ENCODE measurements at places on chromosomes 12 and 14.

- peak; percentile 41 for DNase-seq
Observed at GRCh38 chr14:45426685-45427282, 173.8 kb upstream of the MIS18BP1 start.

GRCh38 chr12:117101953-117102799, 3.0 kb upstream of the TESC start:
- DNase-seq: no peak

GRCh38 chr12:127162902-127163301, 1104.1 kb upstream of the TMEM132C start:
- DNase-seq: no peak

DNA sequence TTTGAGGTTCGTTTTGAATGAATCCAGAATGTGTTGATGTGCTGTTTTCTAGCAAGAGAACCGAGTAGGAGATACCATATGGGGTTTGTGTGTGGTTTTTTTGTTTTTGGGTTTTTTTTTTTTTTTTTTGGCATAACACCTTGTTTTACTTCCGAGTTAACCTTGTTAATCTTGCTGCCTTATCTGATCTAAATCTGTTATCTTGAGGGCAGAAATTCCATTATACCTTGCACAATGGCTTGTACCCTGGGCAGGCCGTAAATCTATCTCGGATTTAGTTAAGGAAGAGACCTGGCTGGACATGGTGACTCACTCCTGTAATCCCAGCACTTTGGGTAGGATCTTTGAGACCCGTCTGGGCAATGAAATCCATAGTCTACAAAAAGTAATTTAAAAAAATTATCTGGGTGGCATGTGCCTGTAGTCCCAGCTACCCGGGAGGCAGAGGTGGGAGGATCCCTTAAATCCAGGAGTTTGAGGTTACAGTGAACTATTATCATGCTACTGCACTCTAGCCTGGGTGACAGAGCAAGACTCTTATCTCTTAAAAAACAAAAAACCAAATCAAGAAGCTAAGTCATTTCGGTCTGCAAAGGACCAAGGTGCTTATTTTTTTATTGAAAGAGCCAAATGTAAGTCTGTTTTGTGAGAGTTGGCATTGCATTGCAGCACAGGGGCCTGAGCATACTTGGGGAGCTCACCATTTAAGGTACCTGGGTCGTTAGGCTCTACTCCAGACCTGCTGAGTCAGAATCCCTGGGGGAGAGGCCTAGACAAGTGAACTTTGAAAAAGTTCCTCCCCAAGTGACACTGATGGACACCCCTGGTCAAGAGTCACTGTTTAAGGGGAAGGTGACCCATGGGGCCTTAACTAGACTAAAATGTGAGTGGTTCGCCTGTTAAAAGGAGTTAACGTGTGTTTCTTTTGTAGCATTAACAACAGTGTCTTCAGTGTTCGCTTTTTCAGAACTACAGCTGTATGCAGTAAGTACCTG, 6.7 kb downstream of the DLST start:
- no peak for DNase-seq

GRCh38 chr12:110821917-110822316, 24.9 kb upstream of the CCDC63 start:
- DNase-seq: no peak

DNA sequence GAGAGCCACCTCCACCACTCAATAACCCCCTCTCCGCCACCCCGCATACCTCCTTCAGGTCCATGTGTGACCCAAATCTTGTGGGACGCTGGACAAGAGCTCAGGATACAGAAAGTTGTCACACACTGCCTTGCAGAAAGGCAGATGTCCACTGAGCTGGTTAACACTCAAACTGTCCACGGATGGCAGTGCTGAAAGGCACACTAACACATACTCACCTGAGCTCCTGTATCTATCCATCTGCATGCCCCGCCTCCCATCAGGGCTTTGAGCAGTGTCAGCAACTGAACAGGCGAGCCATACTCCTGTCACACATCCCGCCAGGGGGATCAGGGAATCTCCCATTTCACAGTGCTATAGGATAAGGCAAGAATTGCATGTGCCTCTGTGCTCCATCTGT, 642.0 kb downstream of the GALC start:
- DNase-seq: peak; percentile 9

DNA sequence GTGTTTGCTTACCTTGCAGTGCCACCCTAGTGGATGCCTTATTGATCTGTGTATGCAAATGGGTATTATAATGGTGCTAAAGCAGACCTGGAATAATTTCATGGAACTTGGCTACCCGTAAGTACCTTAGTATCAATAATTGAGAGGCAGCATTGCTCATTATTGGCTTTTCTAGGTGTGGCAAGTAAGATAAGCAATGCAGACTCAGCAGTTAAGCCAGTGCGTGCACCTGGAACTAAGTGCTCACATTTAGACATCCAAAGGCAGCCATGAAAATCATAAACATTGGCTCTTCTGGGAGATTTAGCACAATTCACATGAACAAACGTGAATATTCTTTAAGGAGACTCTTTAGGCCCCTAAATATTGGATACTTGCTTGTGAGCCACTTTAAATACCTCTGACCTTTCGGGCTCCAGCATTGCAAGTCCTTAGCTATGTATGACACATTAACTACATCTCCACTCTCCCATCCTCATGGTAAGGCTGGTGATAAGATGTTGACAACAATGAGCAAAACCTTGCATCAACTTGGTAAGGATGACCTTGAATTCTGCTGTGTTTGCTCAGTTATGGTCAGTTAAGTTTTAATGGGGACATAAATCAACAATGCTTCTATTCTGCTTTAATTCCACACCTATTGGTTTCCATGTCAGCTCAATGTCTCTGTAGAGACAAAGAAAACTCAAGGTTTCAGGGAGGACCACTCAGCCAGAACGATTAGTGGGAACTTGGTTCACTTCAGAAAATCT, 112.0 kb downstream of the SLC5A8 start:
- DNase-seq: no peak

- peak; percentile 91 for DNase-seq
Observed at GRCh38 chr12:52246720-52247621, 13.9 kb downstream of the KRT7 start.

- no peak for DNase-seq
Observed at GRCh38 chr12:1488908-1489381, 105.4 kb downstream of the FBXL14 start.

DNA sequence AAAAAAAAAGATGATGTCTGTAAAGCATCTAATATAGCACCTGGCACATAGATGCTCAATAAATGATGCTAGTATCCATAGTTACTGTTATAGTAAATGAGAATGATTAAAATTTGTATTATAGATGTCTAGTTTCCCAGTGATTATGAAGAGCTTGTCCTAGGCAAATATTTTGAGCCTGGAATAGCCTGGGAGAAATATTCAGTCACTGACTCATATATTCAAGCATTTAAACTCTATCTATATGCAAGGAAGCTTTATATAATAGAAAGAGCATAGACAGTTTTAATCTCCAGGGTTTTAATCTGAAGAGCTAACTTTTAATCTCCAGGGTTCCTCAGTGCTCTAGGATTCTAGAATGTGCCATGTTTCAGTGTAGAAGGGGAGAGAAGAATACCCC, 91.5 kb upstream of the VASH1 start:
- no peak for DNase-seq

DNA sequence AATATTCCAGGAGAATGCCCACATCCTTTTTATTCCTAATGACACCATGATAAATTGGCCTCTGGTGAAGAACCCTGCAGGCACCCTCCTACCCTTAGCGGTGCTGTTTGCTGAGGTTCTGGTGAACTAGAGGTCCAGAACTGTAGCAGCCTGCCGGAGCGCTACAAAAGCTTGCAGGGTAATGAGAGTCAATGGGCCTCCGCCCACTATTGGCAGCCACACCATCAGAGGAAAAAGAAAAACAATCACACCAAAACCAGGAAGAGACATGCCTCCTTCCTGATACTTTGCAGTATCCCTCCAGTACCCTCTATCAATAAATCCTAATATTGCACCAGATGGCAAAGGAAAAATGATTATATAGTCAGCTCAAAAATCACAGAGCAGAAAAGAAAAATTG, 142.9 kb downstream of the SPTSSA start:
- no peak for DNase-seq

GRCh38 chr12:116537101-116537904, 21.9 kb upstream of the MAP1LC3B2 start:
- no peak for DNase-seq

Data from T47D (cell line).